ENCODE measurements at places on chromosomes 11 and 22.
A peak's percentile ranks its signal among the peaks of the same experiment; 100 is the strongest.

- no peak for DNase-seq
These were observed 47.3 kb upstream of the SYN3 start for GRCh38 chr22:33105501-33105911.

DNA sequence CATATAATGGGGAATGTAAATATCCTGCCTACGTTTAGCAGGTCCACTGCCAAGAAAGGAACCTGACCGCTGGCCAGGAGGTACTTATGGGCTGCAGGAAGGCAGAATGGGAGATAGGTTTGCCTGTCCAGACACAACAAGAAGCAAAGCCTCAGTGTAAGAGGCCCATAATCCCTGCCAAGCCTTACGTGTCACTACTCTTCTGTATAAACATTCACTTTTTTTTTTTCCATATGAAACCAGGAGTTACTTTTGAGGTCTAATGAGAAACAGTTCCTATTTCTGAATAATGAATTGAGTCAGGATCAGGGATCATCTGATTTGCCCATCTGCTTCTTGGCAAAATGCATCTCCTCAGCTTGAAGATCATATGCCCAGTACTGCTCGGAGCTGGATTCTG is 230.2 kb downstream of the NTM start:
- DNase-seq = no peak

DNA sequence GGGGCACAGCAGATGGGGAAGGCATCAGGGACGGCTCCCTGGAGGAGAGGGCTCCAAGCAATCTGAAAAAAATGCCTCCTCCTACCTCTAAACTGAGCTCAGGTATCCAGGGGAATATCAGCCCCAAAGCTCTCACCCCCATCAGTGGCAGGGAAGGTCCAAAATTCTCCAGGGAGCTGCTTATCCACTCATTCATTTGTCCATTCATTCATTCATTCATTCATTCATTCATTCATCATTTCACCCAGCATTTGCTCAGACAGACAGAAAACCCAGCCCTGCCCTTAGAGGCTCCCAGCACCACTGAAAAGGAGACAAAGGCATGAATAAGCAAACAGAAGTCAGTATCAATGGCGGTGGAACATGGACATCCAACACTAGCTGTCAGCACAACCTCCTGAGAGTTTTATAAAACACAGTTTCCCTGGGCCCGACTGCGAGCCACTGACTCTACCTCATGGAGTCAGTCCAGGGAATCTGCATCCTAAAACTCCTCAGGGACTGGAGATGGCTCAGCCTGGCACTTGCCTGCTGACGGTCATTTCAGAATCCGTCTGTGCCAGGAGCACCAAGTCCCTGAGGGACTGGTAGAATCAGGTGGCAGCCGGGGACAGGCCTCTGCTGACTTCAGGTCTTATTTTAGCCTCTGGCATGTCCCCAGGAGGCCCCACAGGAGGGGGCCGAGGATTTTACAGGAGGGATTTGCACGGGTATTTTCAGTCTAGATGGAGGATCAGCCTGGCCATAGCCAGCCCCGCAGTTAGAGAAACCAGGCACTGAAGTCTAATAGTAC is 164.6 kb downstream of the MN1 start:
- no peak for DNase-seq

DNA sequence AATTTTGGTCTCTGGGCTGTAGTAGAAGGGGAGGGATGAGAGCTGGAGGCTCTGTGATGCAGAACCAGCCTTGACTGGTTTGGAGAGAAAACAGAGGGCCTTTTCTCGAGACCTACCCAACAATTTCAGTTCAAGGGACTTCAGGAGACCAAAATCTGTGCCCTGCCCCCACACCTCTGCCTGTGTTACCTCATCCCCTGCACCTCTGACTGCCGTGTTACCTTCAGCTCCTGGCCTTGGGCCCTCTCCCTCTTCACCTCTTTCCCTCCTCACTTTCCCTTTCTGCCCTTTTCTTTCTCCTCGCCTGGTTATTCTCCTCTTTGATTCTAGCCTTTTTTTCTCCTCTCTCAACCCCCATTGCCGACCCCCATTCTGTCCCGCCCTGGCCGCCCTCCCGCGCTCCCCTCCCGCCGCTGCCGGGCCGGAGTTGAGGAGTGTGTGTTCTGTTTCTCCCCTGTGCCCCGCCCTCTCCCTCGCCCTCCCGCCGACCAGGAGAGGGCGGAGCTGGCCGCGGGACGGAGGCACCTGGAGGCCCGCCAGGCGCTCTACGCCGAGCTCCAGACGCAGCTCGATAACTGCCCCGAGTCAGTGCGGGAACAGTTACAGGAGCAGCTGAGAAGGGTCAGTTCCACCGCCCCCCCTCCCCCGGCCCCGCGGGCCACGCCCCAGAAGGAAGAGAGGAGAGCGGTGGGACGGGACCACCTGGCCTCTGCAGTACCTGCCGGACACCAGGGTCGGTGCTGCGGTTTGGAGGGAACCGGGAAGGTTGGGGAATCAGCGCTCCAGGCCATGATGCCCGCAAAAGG is 27.2 kb downstream of the PHLDB1 start:
- DNase-seq = peak; percentile 49

- DNase-seq = no peak
These were observed 15.0 kb downstream of the PTPRJ start for GRCh38 chr11:47995360-47995769.

- peak; percentile 29 for DNase-seq
These were observed 50.8 kb downstream of the FBLN1 start for GRCh38 chr22:45553351-45554039.

DNA sequence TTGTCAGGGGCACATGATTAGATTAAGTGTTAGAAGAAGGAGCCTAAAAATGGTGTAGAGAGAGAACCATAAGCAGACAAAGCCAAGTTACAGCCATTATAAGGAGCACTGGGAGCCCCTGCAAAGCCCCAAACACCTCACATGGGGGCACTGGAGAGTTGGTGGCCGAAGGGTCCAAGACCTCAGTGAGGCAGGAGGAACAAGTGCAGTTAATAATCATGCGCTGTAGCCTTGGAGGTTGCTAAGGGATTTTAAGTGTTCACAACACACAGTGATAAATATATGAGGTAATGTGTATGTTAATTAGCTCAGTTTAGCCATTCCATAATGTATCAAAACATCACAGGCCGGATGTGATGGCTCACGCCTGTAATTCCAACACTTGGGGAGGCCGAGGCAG is 54.4 kb upstream of the JAM3 start:
- no peak for DNase-seq

GRCh38 chr11:124896821-124897391 is 759 bp downstream of the ROBO4 start:
- no peak for DNase-seq

DNA sequence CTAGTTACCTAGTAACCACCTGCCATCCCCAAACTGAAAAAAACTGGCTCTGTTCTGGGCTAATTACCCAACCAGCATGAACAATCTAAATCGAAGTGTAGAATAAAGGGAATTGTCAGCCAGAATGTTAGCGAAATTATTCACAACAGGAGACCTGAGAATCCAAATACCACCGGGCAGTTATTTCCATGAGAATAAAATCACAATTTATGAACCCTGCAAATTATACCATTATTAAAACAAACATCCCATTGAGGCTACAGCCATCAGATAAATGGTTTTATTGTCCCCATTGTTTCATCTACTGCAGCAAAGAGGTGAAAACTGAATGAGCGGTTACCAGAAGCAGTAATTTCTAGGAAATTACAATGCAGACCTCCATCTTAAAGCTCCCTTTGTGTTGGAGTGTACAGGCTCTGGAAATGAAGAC is 21.7 kb downstream of the FAM168A start:
- DNase-seq = peak; percentile 92

DNA sequence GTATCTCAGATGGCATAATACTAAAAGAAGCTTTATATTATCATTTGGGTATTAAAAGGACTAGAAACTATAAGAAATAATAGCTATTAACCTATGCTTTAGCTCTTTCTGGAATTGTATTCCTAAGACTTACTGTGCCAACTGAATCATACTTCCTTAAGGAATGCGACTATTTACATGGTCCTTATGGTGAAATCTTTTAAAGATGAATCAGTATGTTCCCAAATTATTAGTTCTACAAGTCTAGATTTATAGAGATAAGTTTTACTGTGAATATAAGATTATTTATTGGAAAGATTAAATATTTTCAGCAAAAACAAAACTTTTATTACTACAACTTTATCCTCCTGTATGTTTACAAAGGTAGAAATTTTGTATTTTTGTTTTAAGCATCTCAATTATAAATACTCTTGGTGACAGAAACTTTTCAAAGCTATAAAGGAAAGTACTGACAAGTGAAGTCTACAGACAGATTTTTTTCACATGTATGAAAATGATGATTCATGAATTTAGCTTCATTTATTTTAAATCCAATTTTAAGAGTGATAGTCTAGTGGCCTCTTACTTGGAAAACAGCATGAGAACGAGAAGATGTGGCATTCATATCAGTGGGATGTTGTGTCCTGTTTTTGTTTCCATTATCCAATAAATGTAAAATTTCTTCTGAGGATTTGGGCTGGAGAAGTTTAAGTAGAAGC is 17.8 kb downstream of the KIF18A start:
- no peak for DNase-seq

DNA sequence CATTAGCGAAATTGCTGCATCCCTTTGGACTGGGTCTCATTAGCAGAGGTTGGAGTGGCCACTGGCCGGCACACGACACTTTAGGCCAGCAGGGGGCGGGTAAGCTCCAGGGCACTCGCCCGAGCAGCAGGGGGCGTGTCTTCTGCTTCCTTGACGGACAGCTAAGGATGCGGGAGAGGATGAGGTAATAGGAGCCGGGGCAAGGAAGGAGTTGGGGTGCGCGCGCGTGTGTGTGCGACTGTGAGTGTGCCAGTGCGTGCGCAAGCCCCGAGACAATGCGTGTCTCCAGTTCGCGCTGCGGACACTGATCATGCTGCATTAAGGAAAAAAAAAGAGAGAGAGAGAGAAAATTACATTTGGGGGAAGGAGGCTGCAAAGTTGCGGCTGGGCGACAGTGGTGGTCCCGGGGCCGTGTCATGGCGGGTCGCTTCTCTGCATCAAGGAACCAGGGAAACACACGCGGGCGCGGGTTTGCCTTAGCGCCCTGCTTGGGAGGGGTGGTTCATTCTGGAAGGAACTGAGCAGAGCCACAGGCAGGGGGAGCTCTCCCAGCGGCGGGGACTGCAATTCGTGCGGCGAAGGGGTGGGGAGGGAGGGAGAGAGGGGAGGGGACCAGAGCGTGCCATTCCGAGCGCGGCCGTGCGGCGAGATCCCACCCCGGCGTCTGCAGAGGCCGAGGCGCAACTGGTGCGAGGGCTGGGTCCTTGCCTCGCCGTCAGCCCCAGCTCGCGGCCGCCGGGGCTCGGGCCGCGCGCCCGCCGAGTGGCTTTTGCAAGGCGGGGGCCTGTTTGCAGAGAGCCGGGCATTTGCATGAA is at the start of gene DTX4:
DTX4 (plus strand) TSS at position 625 of the 815 bp plus-strand sequence. CDS start 464 bp downstream, outside the sequence.
- DNase-seq = peak; percentile 90

GRCh38 chr11:2685051-2685450 is 14.7 kb downstream of the KCNQ1OT1 start:
- DNase-seq = no peak

DNA sequence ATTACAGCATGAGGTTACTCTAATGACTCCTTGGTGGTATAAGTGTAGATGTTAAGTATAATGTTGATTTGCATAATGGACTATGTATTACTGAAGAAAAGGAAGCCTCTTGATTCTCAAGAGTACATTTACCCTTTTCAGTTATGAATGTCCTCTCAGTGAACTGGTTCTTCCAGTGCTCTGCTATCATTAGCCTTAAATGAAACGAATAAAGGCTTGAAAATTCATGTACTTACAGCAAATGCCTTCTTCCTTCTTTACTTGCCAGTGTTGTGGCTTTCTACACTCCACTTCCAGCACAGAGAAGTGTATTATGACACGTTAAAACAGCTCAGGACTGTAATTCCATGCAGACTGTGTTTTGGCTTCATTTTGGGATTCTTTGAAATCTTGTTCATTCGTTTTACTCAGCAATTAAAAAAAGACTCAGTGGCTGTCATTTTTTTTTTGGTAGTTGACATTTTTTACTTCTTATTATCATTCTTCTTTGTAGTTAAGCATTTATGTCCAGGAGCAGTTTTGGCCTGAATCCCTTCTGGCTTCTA is 96.9 kb downstream of the MTMR3 start:
- no peak for DNase-seq

DNA sequence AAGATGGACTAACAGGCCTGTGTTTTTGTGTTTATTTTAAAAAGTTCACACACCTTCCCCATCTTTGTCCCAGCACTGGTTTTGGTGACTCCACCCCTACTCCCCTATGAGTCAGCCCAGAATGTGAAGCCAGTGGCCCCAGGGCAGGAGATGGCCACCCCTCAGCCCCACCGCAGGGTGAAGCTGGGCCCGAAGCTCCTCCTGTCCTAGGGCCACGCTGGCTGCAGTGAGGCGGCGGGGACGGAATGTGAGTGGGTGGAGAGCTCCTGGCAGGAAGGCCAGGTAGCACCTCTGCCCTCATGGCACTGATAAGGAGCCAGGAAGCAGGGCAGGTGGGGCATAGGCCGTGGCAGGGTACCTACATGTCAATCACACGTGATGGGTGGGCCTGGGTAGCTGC is 39.9 kb downstream of the SGSM3 start:
- DNase-seq = no peak

DNA sequence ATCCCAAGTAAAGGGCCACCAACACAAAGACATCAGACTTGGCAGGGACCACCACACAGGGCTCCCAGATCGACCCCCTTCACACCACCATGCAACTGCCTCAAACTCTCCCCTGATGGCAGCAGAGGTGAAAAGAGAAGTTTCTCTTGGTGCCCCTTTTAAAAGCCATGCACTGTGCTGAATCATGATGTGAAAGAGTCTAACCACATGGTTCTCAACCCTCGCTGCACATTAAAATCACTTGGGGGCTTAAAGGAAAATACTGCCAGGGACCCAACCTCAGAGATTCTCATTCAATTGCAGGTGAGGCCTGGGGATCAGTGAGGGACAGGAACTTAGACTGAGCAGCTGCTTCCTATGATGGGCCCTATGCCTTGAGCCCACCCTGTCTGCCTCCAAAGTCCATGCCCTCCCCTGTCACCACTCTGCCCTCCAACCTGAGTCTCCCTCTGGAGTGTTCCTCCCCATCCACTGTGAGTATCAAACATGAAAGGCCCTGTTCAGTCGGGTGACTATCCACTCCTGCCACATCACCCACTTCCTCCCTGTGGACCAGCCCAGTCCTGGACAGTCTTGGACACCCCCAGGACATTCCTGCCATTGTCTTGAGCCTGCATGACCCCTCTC is 40.8 kb downstream of the PLEKHA7 start:
- no peak for DNase-seq

DNA sequence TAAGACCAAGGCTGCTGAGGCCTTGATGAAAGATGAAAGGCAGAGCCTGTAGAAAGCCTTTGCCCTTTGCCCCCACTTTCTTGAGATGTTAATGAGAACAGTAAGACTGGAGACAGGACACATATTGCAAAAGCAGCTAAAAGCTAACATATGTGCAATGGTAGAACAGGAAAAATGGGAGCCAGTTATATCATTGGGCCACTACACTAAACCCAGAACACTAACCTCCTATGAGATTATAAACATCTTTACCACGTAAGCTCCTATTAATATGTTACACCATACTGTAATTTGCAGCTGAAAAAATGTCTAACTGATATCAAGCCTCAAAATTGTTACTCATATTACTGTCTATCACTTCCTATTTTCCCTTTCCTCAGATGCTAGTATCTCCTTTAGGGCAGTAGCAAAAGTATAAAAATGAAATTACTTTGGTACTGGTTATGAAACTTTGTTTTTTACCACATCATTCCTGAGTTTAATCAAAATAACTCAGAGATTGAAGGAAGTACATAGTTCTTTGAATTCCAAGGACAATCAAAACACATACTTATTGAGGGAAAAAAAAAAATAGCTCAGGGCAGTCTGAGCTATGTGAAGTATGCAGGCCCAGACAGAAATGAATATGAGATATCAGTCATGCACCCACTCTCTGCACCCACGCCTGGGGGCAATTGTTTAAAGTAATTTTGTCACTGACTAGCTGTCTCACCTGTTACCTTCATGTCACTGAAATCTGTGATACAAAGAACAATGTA is 9.1 kb downstream of the HPS5 start:
- no peak for DNase-seq

Measured in NCI-H2227 treated with DMSO at 0.1 percent for 48 hours (cell line).